ENCODE measurements at places on chromosomes 12 and 14.

DNA sequence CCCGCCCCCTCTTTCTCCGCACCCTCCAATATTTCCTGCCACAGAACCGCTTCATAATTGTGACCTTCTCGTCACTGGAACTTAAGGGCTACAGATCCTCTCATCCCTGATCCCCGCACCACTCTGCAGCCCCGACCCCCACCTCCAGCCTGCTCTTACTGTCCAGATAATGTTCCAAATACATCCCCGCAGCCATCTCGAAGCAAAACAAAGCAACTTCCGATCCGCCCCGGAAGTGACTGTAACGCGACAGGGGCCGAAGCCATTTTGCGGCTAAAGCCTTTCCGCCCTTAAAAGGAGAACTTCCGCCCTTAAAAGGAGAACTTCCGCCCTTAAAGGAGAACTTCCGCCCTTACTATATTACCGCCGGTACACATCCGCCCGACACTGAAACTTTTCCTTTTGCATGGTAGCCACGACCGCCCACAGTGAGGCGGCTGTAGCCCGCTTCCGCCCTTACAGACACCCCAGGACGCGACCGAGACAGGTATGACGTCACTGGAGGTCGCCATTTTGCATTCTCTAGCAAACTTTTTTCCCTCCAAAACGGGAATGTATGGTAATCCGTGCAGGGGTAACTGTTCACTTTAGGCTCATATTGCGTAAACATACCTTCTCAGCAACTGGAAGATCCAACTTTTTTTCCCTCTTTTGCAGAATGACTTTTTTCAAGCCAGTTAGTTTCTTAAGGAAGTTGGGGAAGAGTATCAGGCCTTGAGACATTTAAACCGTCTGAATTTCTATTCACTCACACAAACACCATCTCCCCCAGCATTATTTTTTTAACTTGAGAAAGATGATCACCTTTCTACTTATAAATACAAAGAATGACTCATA lies at the start of gene ING4:
Gene ING4 (minus strand): TSS at position 214 of the 837 bp plus-strand sequence. CDS start 18 bp downstream, at position 196.
- peak; percentile 97 for DNase-seq

DNA sequence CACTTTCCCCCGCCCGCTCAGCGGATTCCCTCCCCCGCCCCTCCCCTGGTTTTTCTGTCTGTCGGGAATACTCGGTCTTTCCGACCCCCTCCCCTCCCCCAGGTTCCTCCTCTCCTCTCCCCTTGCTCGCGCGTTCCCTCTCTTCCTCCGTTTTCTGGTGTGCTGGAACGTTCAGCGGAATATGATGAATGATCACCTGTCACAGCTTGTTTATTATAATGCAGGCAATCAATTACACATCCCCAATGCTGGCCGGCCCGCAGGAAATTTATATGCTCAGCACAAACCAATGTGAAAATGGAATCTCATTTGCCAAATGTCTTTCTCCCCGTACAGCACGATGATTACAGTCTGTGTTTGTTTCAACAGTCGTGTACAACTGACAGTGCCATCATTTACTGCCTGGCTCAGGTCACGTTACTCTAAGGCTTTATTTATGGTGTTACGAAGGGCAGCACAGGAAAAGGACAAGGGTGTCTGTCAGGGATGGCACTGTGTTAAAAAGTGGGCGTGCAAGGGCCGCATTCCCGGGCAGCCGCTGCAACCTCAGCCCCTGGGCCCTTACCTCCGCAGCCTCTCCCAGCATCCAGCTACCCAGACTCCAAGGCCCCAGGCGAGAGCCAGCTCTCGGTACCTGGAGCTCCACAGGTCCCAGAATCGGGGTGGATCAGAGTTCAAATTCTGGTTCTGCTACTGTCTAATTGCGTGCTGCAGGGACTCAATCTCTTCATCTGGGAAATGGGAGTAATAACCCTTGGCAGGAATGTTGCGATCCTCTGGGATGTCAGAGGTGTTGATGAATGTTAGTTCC lies 24.7 kb upstream of the MAP1LC3B2 start:
- DNase-seq, result no peak

GRCh38 chr14:31283578-31284252 lies 76.1 kb upstream of the HECTD1 start:
- no peak for DNase-seq

- no peak for DNase-seq
Observed at GRCh38 chr12:76173756-76174155, 89.3 kb upstream of the NAP1L1 start.

- no peak for DNase-seq
Observed at GRCh38 chr14:77562681-77563080, 53.8 kb downstream of the SPTLC2 start.

- DNase-seq, result no peak
Observed at GRCh38 chr14:82776958-82777357, 1243.3 kb upstream of the SEL1L start.

DNA sequence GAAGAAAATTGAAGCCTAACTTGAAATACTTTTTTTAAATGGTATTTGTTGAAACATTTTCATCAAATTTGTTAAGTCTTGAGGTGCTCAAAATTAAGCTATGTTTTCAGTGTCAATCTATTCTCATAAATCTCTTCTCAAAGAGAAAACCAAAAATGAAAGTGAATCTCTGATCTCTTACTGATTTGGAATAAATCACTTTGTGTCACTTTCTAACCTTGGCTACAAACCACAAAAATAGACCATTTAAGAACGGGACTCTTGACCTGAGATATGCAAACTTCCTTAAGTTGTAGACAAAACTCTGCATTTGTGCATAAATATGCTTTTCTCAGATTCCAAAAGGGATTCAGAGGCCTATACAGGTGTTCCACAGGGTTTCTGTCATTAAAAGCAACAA lies 192.9 kb downstream of the SEC23A start:
- DNase-seq, result no peak

DNA sequence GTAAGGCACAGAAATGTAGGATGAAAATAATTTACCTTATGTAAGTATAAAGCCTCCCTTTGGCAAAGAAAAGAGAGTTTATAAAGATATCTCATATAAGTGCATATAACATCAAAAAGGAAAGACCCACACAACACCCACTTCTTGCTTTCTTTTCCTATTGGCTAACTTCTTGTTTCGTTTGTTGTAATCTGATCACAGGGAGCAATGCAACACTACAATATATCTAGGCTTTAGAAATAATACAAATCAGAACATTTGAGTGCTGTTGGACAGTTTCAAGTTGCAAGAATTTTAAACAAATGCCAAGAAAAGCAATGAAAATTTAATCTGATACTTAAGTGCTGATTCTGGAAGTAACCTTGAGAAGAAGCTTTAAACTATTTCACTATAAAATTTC lies 1.3 kb downstream of the FGD6 start:
- no peak for DNase-seq

GRCh38 chr12:30877105-30877875 lies 49.3 kb upstream of the TSPAN11 start:
- DNase-seq, result no peak

GRCh38 chr12:104748790-104749189 lies 209.3 kb downstream of the SLC41A2 start:
- no peak for DNase-seq

- DNase-seq, result no peak
Observed at GRCh38 chr12:15001733-15002382, 29.0 kb downstream of the PDE6H start.

- no peak for DNase-seq
Observed at GRCh38 chr14:24674204-24674970, 40.4 kb upstream of the GZMB start.

- DNase-seq, result no peak
Observed at GRCh38 chr12:20360407-20360806, 7.9 kb upstream of the PDE3A start.

- DNase-seq, result no peak
Observed at GRCh38 chr12:119681728-119682638, 14.1 kb downstream of the PRKAB1 start.

GRCh38 chr14:96804895-96805294 lies 7.7 kb downstream of the VRK1 start:
- no peak for DNase-seq

DNA sequence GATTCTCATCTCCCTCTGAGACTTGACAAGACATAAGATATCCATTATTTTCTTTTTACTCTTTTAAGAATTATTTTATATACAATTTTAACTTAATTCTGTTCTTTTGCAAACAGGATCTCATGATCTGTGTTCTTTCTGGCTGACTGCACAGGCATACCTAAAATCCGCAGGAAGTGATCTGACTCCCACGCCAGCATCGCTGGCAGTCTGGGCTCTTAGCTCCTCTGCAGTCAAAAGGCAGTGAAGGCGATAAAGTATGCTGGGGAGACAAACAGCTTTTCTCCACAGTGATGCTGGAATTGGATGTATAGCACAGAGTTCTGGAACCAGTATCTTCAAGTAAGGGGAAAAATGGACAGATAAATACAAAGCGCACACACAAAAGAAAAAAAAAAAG lies 52.4 kb downstream of the DICER1 start:
- no peak for DNase-seq

- DNase-seq, result no peak
Observed at GRCh38 chr14:81260732-81261131, 40.0 kb upstream of the GTF2A1 start.

- no peak for DNase-seq
Observed at GRCh38 chr14:21933681-21934080, 260.1 kb upstream of the OR4E1 start.

DNA sequence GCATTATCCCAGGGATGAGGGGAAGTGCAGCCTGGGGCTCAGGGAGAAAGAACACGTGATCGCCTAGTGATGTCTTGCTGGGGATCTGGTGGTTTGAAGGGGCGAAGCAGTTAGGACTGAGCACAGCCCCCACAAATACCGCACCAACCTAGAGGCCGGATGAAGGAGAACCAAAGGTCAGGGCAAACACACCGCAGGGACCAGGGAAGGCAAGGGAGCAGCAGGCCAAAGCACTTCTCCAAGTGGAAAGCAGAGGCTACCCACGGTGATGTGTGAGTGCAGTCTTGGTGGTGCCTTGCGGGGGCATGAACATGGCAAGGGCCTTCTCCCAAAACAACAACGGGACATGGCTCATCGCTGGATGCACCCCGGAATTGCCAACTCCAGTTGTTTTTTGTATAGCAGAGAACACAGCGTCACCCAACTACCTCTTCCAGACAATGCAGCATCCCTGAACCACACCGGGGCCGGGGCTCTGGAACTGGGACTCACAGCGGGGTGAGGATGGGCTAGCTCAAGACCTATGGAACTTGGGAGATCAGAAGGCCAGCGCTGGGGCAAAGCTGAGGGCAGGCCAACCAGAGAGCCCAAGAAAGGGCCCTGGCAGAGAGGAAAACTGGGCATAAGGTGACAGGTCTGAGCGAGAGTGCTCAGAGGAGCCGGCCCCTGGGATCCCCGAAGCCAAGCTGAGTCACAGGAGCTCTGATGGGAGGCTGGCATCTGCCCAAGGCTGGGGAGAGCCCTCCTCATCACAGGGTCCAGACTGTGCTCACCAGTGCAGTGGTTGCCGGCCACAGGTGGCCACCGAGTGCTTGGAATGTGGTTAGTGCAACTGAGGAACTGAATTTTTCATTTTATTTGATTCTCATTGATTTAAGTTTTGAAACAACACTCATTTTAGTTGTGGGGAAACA lies 11.1 kb downstream of the GALNT16 start:
- DNase-seq, result no peak

DNA sequence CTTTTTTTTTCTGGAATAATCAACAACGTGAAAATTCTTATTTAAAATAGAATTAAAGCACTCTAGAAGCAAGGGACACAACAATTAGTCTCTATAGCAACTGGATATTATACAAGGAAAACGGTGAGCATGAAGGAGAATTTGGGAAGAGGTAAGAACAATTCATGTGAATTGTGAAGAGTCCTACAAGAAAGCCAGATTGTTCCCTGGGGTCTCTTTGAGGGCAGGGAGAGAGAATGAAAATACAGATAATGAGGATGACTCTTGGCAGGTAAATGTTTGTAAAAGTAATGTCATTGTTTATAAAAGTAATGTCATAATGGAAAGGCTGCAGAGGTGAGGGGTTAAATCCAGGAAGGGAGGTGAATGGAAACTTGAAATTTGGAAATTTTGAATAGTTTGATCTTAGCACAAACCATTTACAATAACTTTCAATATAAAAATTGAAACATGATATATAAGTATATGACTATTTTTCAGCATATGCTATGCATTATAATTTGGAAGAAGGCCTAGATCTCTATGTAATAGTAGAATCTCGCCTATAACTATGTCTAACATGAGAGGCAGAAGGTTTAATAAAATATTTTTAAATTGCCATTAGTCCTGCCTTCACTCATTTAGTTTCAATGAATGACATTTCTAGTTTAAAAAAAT lies 378.8 kb upstream of the DCN start:
- DNase-seq, result no peak

- no peak for DNase-seq
Observed at GRCh38 chr12:31326736-31327659, 1.0 kb upstream of the SINHCAF start.

Data from activated CD8-positive, alpha-beta memory T cell treated with anti-CD3 and anti-CD28 coated beads for 4 hours (primary cell).